ENCODE measurements at places on chromosomes 12 and 14.

DNA sequence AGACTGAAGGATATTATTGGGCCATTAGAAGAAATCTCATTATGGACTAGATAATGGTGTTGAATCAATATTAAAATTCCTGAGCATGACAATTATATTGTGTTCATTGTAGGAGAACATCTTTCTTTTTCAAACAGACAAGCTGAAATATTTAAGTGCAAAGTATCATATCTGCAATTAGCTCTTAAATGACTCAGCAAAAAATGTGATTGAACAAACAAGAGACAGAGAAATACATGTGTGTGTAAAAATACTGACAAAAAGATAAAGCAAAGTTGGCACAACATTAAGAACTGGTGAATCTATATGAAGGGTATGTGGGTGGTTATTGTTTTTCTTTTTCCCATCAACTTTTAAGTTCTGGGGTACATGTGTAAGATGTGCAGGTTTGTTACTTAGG, 9.5 kb downstream of the CEP290 start:
- DNase-seq = no peak

DNA sequence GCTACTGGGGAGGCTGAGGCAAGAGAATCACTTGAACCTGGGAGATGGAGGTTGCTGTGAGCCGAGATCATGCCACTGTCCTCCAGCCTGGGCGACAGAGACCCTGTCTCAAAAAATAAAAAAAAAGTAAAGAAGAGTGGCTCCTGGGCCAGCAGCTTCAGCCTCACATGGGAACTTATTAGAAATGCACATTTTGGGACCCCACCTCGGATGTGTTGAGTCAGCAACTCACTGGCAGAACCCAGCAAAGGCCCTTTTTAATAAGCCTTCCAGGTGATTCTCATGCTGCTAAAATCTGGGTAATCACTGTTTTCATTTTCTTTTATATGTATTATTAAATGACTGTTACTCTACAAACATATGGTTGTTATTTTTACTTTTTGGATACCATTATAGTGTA, 41.6 kb downstream of the TBK1 start:
- no peak for DNase-seq

- no peak for DNase-seq
These were observed 417.2 kb upstream of the FLRT2 start for GRCh38 chr14:85112762-85113161.

DNA sequence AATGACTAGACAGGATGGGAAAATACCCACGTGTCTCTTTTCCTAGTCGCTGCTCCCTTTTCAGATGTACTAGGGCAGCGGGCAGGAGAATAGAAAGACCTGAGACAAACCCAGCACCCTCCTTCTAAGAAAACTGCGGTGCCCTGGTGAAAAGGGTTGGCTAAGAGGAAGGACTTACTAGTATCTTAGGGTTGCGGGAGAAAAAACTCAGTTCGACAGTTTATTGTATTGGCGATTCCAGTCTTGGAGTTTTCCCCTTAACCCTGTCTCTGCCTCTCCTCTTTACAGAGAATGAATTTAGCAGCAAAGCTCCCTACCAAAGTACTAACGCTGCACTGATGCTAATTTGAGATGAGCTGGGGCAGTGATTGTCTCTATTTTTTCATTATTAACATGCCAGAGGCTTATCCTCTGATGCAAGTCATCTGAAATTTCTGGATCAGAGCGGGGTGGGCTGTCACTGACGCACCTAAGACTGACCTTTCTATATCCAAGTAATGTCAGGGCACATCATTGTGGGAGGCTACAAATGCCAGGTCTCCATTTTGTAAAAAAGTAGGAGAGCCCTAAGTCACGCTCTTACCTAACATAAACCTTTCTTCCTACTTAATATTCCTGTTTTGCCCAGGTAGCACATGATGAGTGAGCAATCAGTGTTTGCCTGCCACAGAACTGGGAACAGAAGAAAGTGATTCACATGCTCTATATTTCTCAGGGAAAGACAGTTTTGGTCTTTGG, 916 bp upstream of the PAWR start:
- no peak for DNase-seq

- DNase-seq = no peak
These were observed 82.4 kb downstream of the SCAF11 start for GRCh38 chr12:45907955-45908354.

GRCh38 chr12:3967556-3968160, 94.5 kb upstream of the PARP11 start:
- DNase-seq = no peak

DNA sequence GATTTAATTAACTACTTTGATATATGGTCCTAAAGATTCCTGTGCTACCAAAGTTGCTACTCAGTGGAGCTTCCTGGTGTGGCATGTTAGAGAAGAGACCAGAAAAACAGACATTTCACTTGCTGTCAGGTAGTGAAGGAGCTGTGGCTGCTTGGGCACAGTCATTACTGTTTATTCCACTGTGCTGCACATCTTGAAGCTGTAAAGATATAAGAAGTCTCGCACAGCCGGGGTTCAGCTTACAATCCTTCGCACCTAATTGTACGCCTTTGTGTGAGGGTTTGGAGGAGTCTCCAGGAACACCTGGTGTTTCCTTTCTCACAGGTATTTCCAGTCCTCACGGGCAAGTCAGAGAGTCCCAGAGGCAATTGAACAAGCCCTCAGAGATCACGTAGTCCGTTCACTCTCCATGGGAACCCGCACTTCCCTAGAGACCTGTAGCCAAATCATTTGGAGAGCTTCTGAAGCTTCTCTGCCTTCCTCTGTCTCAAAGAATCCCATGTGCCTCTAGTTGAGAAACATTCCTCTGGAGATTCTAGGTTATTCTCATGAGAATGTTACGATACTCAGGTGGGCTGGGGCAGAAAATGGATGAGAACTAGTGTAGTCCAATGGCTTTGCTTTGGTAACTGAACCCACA, 4.1 kb downstream of the EVL start:
- DNase-seq = no peak

DNA sequence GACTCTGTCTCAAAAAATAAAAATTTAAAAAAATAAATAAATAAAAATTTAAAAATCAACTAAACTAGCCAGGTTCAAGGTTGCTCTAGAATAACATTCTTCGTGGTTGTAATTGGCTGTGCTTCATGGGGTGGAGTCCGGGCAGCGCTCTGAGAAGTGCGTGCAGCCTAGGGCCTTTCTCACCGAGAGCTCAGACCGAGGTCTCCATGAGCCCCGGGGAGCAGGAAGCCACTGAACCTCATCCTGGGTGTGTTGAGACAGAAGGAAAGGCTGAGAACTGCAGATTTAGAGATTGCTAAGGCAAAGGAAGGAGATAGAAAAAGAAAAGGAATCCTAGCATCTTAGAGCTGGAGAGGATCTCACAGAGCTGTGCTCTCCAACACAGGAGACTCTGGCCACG, 14.7 kb downstream of the P2RX4 start:
- DNase-seq = no peak

DNA sequence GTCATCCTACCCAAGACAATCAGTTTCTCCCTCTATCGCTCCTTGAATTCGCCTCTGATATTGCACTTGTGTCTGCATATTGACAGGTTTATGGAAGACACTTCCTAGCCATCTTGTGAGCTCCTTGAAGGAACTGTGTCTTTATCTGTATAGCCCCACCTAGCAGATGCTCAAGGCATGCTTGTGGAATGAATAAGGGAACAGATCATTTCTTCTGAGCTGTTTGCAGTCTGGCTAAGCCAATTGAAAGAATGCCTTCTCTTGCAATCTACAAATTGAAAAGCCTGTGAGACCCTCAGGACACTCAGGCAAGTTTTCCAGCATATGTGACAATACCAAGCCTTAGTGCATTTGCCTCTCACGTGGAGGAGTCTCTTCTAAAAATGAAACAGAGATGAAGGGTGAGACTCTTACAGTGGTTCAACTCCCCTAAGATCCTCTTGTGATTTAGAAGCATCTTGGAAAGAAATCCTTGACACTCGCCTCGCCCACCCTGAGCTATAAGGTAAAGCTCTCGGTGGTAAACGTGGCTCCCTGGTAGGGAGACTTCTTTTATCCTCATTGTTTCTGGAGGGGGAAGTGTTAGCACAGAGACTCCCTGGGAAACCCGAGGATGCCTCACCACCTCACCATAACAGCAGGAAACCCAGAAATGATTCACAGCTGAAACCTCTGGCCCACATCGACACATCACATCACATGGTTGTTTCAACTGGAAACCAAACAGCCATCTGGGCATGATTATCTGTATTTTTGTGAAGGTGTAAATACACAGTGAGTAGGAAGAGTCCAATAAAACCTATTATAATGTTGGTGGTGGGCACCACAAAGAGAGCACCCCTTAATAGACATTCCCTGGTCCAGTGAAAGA, 112.3 kb upstream of the BCL2L14 start:
- DNase-seq = no peak

GRCh38 chr12:68886636-68887572, 46.1 kb downstream of the CPM start:
- DNase-seq = no peak

DNA sequence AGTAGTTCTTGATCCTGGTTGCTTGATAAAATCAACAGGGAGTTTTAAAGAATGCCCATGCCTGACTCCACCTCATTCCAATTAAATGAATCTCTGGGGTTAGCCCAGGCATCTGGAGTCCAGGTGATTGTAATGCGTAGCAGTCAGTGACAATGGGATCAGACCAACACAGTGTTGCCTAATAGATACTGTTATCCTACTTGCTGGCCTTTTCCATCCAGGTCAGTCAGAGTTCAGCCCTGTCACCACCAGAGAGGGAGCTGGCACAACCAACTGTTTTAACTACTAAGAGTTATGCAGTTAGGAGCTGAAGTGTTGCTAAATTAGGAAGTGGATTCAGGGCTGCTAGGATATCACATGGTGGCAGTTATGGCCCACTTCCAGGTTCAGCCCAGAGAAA, 107.1 kb downstream of the GPR135 start:
- DNase-seq = no peak

- DNase-seq = no peak
These were observed 340.0 kb upstream of the SFSWAP start for GRCh38 chr12:131370791-131371347.

DNA sequence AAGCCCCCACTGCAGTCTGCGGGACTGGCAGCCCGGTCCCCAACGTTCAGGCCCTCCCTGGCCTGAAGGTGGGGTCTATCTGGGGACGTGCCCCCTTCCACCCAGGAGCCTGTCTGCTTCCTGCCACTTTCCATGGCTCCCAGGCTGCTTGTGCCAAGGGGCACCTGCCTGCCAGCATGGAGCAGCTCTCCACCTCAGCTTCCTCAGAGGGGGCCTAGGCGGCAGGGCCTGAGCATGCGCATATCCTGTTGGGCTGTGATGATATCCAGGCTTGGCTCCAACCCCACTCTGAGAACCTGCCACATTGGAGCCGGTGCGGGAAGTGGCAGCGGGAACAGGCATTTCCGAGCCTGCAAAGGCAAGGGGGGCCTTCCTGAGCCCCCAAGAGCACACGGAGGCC, 57.4 kb downstream of the FUT8 start:
- DNase-seq = peak; percentile 12

DNA sequence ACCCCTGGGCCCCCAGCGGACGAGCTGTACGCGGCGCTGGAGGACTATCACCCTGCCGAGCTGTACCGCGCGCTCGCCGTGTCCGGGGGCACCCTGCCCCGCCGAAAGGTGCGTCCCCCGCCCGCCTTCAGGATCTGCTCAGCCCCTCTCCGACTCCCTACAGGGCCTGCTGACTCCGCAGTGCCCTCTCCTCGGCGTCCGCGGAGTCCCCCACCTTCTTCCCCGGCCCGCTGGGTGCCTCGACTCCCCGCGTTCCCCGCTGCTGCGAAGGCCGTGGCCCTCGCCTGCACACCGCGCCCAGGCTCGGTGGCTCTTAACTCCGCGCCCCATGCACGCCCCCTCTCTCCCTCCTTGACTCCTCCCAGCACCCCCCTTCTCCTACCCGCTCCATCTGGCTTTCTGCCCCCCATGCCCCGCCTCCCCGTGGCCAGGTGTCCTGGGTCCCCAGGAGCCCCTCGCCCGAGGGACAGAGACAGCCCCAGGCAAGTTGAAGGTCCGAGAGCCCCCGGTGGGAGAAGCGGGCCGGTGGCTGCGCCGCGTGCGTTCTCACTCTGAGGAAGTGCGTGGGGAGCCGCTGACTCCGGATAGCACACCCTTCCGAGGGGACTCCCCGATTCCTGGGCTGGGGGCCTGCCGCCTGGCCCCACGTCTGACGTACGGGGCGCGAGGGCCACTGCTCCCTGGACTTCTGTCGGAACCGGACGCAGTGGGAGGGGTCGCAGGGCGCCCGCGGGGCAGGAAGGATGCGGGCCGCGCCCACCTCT, 594 bp downstream of the TAMALIN start:
- no peak for DNase-seq

GRCh38 chr14:101851736-101852405, 90.4 kb downstream of the PPP2R5C start:
- no peak for DNase-seq

Data from cerebellar nuclear complex (tissue), 1 donor.